Activated naive CD4-positive, alpha-beta T cell treated with anti-CD3 and anti-CD28 coated beads for 36 hours (primary cell): ENCODE measurements at places on chromosomes 11 and 22. TPM values are rescaled to one million over a fixed set of nuclear protein-coding genes. Genes with fewer than 3 reads are reported as not detected.

DNA sequence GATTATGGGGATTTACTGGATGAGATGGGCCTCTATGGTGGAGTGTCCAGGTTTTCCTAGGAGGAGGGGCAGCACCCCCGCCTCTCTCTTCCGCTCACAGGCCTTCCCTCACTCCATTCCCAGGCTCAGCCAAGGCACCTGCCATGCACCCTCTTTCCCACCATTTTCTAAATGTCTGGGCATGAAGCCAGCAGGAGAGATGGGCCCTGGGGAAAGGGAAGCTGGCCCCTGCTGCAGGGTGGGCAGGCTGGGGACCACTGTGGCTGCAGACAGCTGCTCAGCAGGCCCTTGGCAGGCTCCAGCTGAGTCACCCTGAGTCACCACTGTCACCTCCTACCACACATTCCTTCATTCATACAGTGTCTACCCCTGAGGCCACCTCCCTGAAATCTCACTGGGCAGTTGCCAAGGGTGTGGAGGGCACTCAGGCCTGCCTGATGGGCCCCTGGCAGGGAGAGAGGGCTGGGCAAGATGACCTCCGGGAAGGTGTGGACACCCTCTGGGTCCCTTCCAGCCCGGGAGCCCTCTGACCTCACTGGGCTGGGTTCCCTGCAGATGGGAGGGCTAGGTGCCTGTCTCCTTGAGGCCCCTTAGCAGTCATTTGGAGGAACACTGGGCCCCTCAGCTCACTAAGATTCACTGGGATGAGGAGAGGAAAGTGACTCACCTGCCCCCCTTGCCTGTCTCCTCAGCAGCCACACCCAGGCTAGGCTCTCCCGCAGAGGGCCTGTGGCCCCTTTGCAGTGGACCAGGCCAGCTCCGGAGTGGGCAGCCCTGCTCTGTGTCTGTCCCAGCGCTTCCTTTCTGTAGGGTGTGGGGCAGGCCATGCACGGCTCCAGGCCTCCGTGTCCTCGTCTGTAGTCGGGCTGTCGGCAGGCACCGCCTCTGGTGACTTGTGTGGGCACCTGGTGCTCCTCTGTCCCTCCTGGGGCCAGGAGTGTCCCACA is 7.8 kb downstream of the MYEOV start:
- DNase-seq = peak; percentile 44

DNA sequence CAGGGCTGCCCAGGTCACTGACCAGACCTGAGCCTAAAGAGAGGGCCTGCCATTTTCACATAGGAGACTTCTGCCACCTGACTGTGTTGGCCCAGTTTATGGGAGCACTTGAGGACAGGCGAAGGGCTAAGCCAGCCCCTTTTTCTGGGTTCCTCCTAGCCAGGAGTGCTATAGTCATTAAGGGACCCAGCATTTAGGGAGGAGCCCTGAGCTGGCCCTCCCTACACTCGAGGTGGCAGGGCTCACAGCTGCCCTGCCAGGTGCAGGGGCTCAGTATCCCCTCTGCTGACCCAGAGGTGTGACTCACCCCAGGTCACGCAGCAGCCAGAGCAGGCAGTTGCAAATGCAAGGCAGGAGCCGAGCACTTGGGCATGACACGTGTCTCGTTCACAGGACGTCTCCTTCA is 86.3 kb upstream of the CRYBB3 start:
- no peak for DNase-seq

- DNase-seq = no peak
Measured at GRCh38 chr22:37443086-37443485, 15.8 kb upstream of the ELFN2 start.

GRCh38 chr11:69394869-69395246 is 86.6 kb upstream of the LINC01488 start:
- DNase-seq = no peak

- DNase-seq = peak; percentile 34
Measured at GRCh38 chr11:116928102-116928777, 90.8 kb upstream of the APOA1 start.

DNA sequence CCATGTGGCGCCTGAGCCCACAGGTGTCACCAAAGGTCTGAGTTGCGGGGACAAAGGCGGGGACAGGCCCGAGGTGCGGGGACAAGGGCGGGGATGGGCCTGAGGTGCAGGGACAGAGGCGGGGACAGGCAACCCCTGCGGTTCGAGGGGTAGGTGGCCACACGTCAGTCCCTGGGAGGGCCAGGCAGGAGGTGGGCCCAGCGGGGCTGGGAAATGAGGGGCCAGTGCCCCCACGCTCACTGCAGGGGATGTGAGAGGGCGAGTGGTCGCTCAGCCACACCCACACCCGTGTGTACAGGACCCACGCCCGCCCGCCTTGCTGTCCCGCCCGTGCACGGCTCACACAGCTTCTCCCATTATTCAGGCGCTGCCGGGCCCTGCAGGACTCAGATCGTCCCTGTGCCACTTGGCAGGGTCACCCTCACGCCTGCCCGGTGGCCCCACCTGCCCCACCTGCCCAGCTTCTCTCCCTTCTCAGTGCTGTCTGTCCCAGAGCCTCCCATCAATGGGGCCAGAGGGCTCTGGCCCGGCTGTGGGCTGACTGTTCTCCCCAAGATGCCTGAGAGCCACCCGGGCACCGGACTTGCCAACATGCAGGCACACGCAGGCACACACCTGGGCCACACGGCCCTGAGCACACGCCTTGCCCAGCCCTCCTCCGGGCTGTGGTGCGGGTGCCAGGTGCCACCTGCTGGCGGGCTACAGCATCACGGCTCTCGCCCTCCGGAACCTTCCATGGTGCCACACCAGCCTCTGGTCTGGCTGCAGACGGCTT is 14.2 kb upstream of the MUC6 start:
- DNase-seq = peak; percentile 82

GRCh38 chr11:108302121-108302785 is 79.4 kb downstream of the ATM start:
- DNase-seq = no peak

GRCh38 chr22:37244114-37244921 is at the start of gene RAC2:
RAC2 (minus strand) TSS chr22:37244269; CDS start chr22:37244148, 121 bp downstream.
- peak; percentile 94 for DNase-seq

DNA sequence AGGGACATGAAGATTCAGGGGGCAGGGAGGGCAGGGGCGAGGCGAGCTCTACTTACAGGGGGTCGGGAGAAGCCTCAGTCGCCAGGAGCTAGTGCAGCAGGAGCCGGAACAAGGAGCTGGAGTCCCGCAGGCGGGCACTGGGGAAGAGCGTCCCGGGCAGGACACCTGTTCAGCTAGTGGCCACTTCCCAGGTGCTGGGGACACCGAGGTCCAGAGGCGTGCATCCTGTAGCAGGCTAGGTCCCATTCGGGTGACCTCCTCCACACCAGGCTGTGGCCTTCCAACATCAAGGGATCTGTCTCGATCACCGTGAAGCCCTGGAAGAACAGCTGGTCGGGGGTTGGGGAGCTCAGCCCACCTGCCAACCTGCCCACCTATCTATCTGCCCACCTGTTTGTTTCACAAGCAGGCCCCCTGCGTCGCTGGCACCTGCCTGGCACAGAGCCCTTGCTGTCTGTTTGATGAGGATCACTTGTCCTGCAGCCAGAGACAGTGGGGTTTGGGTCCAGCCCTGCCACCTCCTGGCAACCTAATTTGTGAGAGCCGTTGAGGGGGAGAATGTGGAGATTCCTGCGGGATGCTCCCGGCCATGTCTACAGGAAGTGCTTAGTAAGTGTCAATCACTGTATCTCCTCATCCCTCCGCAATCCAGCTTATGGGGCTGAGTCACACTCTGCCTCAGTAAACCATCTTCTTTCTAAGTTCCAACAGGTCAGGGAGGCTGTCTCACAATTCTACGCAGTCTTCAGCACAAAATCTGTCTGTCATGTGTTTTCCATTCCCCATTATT is 940.9 kb downstream of the BRD1 start:
- no peak for DNase-seq

GRCh38 chr11:41795004-41795403 is 335.6 kb upstream of the LRRC4C start:
- no peak for DNase-seq

GRCh38 chr11:10473371-10473770 is 18.3 kb downstream of the AMPD3 start:
- DNase-seq = no peak

- DNase-seq = no peak
Measured at GRCh38 chr11:22878039-22878438, 17.8 kb upstream of the CCDC179 start.

DNA sequence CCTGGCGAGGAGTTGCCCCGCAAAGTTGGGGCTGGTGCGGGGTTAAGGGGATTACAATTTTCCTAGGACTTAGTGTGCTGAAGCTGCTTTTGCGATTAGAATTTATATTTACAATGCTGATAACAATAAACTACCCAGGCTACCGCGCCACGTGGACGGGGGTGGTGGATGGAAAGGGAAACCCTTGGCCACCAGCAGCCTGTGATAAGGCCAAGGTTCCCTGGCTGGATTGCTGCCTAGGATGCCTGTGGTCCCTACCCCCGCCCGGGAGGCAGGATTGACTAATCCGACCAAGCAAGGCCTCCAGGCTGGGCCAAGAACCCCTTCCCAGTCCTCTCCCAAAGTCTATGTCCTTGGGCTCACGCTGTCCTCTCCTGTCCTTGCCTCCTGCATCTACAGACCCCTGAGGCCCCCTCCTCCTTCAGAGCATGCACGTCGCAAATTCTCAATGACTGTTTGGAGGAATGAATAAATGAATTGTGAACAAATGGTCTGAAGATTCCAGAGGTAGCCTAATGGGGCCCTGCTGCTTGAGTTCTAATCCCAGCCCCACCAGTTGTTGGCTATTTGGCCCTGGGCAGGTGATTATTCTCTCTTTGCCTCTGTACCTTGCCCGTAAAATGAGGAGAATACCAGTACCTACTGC is 7.6 kb upstream of the CHKA start:
- DNase-seq = no peak

- no peak for DNase-seq
Measured at GRCh38 chr11:102763440-102763839, 17.0 kb downstream of the MMP10 start.

GRCh38 chr11:99814021-99814420 is 793.3 kb downstream of the CNTN5 start:
- DNase-seq = no peak

GRCh38 chr11:119683783-119684182 is 45.2 kb downstream of the NECTIN1 start:
- no peak for DNase-seq

DNA sequence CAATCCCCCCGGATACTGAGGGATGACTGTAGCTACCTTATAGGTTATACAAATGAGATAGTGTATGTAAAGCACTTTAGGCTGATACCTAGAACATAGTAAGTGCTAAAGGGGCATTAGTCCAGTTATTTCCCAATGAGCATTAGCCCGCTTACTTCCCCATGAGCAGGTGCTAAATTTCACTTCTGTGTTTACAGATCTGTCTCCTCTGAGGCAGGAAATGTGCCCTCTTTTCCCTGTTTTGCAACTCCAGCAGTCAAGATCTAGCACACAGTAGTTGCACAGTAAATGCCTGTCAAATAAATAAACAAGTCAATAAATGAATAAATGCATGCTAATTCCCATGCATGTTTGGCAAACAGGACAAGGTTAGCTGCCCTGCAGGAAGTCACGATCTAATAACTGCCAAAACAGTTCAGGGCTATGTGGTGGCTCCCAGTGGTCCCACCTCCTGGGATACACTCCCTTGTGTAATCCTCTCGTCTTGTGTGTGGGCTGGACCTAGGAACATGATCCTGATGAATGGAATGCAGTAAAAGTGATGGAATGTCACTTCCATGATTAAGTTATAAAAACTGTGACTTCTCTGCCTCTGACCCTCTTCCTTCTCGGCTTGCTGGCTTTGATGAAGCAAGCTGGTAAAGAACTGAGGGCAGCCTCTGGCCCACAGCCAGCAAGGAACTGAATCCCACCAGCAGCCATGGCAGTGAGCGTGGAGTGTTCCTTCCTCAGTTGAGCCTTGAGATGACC is 459.0 kb downstream of the SOX6 start:
- no peak for DNase-seq

DNA sequence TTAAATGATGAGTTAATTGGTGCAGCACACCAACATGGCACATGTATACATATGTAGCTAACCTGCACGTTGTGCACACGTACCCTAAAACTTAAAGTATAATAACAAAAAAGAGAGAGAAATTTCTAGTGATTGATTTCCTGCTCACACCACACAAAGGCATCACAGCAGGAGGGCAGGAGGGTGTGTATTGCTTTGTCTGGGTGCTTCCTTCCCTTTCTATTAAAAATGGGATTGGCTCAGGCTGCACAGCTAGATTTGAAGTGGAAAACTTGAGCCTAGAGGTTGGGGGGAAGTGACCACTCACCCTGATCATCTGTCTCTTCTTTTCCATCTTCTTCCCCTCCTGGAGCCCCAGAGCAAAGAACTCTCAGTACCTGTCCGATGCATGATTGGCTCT is 944 bp upstream of the SCGB1D2 start:
- DNase-seq = no peak

GRCh38 chr11:17954395-17955252 is 58.2 kb downstream of the SERGEF start:
- DNase-seq = no peak

- DNase-seq = no peak
Measured at GRCh38 chr22:36958366-36958765, 44.9 kb downstream of the CSF2RB start.

DNA sequence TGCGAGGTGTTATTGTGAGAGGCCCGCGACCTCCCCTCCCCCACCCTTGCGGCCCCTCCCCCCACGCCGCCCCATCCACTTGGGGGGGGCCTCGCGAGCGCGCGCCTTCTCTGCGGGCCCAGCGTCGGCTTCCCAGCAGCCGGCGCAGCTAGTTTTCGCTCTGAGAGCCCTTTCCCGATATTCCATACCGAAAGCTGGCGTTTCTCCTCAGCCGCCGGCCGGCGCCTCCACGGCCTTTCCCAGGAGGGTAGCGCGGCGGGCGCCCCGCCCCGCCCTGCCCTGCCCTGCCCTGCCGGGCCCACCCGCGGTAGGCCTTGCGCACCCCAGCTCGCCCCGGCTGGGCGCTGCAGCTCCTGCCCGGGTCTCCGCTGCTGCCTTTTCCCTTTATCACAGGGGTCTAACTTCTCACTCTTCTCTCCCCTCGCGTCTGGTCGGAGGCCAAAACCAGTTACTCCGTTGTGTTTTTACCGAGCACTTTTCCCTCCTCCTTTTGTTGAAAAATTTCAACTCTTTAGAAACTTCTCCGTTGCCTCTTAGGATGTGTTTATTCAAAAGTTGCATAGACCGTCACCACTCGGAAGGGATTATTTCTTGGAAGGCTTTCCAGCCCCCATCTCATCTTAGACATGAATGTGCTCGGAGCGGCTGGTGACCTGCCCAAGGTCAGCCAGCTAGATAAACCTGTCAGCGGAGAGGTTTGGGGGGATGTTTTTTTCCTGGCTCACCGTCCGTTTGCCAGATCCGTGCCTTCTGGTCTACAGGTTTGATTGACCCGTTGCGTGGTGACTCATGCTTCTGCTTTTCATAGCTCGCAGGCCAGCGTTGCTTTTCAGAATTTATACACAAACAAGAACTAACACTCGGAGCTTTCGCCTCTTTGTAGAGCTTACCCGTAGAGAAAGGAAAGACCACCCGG is 648 bp downstream of the PAFAH1B2 start:
- DNase-seq = peak; percentile 48

The DSCAML1 gene
- 0.30 TPM for total RNA-seq

The C22orf15 gene
- 1.1 TPM for total RNA-seq

The TNNI2 gene
- total RNA-seq = not detected

The IL17REL gene
- 0.12 TPM for total RNA-seq

The OSBP2 gene
- 0.89 TPM for total RNA-seq

The OR11H1 gene
- total RNA-seq = not detected

The GRM5 gene
- total RNA-seq = not detected

The C22orf42 gene
- total RNA-seq = not detected

The GLB1L2 gene
- total RNA-seq = 11.0 TPM

The OR52N4 gene
- total RNA-seq = 0.74 TPM

The OR52I2 gene
- total RNA-seq = not detected

The NXPE1 gene
- total RNA-seq = not detected

The KCNK4 gene
- not detected for total RNA-seq

The ASRGL1 gene
- 9.5 TPM for total RNA-seq

The FAR1 gene
- total RNA-seq = 42.3 TPM

The DHCR7 gene
- 52.0 TPM for total RNA-seq

The APOBEC3F gene
- total RNA-seq = 12.4 TPM

The MISFA gene
- total RNA-seq = 1.0 TPM
